Activated T-cell treated with anti-CD3 and anti-CD28 coated beads for 24 hours (primary cell): ENCODE measurements at places on chromosomes 16 and 17.

- DNase-seq, result no peak
Measured at GRCh38 chr16:69118468-69118867, 13.0 kb downstream of the HAS3 start.

- no peak for DNase-seq
Measured at GRCh38 chr17:55825213-55825612, 74.4 kb downstream of the PCTP start.

- DNase-seq, result no peak
Measured at GRCh38 chr17:75846692-75847613, 2.7 kb upstream of the UNC13D start.

DNA sequence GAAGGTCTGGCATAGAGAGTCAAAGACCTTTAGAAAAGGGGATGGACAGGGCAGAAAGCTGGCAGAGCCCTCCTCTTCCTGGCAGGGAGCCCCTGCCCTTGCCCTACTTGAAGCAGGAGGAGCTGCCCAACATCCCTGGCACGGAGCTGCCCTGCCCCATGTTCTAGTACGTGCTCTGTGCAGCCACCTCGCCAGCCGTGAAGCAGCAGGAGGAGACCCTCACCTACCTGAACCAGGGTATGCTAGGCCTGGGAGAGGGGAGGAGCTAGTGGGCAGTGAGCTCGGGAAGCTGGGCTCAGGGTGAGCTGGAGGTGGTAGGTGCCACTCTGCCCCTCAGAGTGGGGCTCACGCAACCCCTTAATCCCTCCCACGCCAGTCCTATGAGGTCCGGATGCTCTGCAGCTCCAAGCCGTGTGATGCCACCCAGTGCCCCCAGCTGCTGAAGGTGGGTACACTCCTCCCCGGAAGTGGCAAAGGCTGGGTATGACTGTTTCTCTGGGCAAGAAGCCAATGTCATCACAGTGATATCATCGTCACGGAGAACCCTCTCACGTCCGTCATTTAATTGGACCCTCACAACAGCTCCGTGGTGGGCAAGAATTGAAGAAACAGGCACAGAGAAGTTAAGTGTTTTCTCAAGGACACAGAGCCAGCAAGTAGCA is 12.7 kb upstream of the STAC2 start:
- peak; percentile 59 for DNase-seq

GRCh38 chr17:38658741-38659345 is 15.9 kb downstream of the EPOP start:
- DNase-seq, result no peak
